ENCODE measurements at places on chromosomes 2 and 18.

DNA sequence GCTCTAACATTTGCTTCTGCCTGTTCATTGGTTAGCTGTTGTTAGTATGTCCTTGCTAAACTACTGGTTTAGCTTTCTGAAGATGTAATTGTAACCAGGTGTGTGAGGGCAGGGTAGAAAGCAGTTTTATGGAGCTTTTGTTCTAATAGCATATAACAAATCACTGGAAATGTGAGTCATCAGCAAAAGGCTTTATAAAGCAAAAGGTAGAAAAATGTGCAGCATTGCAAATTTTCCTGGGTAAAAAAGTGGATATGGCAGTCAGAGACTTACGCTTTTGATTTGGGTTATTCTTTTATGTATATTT is 85.3 kb downstream of the ZNF407 start:
- DNase-seq = no peak

DNA sequence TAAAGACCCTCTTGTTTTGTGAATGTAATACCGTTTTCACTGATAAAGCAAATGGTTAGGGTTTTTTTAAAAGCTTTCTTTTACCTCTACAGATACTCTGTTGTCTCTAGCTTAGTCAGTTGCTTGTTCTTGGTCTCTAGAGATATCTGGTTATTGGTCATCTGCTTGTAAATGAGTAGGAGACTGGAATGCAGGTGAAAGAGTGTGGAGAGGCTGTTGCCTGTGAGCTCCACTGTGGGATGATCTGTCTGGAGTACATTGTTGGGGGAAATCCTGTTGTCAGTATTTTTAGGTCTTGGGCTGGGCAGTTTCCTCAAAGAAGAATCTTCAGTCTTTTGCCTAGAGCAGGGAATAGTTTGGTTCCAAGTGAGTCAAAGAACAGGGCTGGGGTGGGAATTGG is 67.7 kb downstream of the SMCHD1 start:
- no peak for DNase-seq

- DNase-seq = no peak
Measured at GRCh38 chr2:70116936-70117552, 29.8 kb downstream of the PCBP1 start.

DNA sequence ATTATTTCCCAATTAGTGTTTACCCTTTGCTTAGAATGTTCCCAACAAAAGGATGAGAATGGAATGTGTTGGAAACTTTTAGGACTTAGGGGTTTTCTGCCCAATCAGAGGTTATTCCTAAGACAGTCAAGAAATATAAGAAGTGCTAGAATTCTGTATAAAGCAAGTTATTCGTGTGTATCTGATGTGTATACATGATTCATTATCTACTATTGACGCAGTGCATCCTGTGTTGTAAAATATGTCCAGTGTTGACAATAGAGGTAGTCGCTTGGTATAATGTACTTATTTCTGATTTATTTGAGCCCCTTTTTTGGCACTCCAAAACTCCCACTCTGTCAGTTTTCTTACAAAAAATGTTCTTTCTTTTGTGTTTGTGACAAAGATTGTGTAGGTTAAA is 881 bp downstream of the PIKFYVE start:
- DNase-seq = no peak

GRCh38 chr2:138744713-138745112 is 35.5 kb downstream of the NXPH2 start:
- DNase-seq = no peak

DNA sequence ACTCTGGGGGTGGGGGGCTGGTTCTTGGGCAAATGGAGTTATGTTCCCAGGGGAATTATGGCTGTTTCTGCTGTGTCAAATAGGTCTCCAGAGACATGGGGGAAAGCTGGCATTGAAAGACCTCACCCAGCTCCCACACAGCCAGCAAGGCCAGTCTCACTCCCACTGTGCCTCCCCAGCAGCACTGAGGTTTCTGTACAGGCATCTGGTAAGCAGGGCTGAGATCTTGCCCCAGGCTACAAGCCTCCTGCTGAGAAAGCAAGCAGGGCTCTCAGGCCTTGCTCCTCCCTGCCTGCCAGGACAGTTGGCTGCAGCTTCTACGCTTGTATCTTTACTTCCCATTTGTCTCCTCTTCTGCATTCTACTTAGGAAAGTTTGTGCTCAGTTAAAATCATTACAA is 50.5 kb upstream of the FHOD3 start:
- no peak for DNase-seq

- DNase-seq = no peak
Measured at GRCh38 chr2:191789796-191790195, 57.1 kb downstream of the CAVIN2 start.

DNA sequence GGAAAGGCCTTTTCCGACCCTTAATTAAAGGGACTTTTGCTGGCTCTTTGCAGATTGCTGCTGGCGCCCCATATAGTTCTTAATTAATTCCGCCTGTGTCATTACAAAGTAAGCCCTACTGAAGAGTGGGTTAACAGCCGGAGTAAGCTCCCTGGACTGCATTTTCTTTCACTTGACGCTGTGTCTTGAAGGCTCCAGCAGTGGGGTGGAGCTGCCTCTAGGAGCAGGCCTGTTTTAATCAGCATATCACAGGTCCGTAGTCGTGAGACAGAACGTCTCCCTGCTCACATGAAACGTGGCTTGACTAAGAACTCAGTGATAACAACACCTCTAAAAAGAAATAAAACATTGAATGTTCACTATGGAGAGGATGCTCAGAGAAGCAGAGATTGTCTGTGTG is 329.9 kb upstream of the RAB12 start:
- no peak for DNase-seq

- DNase-seq = no peak
Measured at GRCh38 chr2:120729406-120730399, 6.0 kb upstream of the GLI2 start.

DNA sequence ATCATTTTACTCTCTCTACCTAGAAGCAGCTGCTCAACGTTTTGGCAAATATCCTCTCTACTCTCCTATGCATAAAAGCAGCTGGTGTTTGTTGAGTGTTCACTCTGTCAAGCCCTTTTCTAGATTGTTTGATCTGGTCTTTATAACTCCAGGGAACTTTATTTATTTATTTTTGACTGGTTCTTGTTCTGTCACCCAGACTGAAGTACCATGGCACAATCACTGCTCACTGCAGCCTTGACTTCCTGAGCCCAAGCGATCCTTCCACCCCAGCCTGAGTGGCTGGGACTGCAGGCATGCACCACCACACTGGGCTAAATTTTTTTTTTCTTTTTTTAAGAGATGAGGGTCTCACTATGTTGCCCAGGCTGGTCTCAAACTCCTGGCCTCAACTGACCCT is 12.7 kb downstream of the CATIP start:
- DNase-seq = no peak

GRCh38 chr2:15018814-15019213 is 386.3 kb downstream of the LRATD1 start:
- DNase-seq = no peak

DNA sequence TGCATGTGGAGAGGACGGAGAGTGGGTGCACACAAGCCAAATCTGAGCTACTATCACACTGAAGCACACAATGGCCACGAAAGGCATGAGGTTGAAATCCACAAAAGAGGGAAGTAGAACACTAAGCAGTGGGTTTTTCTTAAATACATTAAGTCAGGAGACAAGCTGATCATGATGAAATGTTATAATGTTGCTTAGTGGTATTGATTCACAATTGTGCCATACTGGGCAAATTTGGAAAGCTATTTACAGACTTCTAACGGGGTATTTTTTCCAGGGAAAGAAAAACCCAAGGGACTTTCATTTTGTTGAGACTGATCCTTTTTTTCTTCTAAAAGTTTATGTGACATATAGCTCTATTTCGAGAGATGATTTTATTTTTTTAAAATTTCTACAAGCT is 100.8 kb upstream of the CNGA3 start:
- DNase-seq = no peak

GRCh38 chr2:45253151-45253550 is 243.9 kb upstream of the SIX2 start:
- DNase-seq = no peak

- no peak for DNase-seq
Measured at GRCh38 chr18:32802591-32803451, 30.0 kb upstream of the KLHL14 start.

DNA sequence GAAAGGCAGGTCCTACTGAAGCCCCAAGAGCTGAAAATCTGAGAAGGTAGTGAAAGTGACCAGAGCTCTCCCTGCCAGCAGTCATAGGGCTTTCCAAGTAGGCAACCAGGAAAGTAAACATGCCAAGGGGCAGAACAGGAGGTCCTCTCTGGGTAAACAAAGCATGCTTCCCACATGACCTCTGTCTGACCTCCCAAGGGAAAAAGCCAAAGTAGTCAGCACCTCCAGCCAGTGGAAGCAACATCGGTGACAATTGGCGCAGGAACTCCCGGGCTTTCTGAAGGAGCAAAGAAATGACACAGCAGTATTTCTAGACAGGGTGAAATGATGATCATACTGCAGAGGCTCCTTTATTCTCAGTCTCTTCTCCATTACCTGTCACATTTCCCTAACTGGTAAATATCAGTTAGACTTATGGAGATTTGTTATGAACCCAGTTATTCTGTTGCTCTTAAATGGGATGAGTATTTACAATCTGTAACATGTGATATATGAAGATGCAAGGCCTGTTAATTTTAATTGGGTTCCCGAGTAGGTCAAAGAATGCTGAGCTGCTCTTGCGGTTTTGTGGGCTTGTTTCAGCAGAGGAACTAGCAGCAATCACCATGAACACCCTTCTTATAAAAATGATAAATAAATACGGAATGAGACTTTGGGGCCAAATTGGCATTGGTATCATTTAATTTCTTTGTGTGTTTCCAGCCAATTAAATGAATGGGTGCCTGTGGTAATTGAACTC is 321.0 kb downstream of the RND3 start:
- DNase-seq = peak; percentile 38

- no peak for DNase-seq
Measured at GRCh38 chr18:5444847-5445246, 99.0 kb downstream of the EPB41L3 start.

- no peak for DNase-seq
Measured at GRCh38 chr2:239196474-239197021, 204.3 kb downstream of the HDAC4 start.

DNA sequence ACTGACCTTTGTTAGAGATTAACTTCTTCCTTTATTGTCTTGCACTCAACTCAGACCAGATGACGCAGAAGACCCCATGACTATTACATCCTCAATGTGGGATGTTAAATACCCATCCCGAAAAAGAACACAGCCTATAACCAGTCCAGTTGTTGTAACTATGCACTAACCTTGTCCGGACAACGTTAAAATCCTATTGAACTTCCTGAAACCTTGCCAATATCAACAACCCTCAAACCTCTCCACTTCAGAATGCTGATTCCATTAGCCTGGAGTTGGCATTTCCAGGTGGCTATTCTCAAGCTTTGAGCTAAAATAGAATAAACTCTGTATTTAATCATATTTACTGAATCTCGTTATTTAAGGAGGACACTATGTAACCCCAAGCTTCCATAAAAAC is 13.6 kb downstream of the NMS start:
- no peak for DNase-seq

- DNase-seq = no peak
Measured at GRCh38 chr2:172409042-172409441, 18.3 kb upstream of the ITGA6 start.

GRCh38 chr2:134142903-134143302 is 111.0 kb upstream of the MGAT5 start:
- DNase-seq = no peak

- DNase-seq = no peak
Measured at GRCh38 chr2:80365762-80366161, 61.2 kb upstream of the LRRTM1 start.

DNA sequence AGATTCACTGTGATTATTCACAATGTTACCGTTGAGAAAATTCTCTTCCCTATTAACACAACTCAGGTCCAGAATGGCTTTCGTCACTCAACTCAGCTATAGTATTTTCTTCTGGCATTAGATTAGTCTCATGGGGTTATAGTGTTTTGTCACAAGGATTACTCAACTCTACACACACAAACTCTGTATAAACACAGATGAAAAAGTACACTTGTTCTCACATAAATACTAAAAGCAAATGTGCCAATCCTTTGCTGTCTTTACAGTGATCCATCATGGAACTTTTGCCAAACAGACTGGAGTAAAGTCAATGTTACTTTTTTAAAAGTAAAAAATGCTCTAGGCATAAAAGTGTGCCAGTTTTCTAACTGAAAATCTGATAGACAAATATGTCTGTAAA is 267.6 kb downstream of the RBM43 start:
- no peak for DNase-seq

DNA sequence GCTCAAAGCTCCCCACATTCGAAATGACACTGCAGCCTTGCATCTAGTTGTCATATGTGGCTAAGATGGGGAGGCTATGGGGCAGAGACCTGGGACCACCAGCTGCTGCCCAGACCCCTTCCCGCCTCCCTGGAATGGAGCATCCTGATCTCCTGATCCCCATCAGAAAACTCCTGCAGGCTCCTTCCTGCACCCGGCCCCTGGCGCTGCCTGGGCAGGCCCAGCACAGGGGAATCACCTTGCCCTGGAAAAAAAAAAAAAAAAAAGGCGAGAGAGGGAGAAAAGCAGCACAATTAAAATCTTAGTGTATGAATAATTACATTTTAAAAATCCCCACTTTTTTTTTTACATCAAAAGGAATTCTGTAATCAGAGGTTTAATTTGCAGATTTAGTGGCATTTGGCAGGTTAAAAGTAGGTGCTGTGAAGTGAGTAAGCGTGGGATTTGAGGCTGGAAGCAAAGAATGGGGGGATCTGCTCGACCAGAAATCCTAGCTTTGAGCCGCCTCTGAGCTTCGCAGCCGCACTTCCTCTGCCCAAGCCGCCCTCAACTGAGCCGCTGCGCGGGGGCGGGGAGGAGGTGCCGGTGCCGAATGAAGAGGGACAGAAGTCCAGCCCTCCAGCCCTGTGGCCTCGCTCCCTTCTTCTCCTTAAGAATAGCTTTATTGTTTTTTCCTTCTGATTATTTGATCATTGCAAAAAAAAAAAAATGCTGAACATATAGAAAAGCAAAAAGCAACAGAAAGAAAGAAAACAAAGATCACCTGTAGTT is 30.0 kb downstream of the THNSL2 start:
- no peak for DNase-seq

- DNase-seq = no peak
Measured at GRCh38 chr18:73950116-73950700, 197.4 kb downstream of the FBXO15 start.

GRCh38 chr2:235330775-235331451 is 162.9 kb upstream of the AGAP1 start:
- no peak for DNase-seq

- DNase-seq = no peak
Measured at GRCh38 chr2:225584796-225585195, 185.3 kb downstream of the NYAP2 start.

GRCh38 chr2:30548386-30548785 is 101.3 kb downstream of the LCLAT1 start:
- DNase-seq = no peak

GRCh38 chr2:56177420-56178220 is 6.2 kb upstream of the CCDC85A start:
- no peak for DNase-seq

DNA sequence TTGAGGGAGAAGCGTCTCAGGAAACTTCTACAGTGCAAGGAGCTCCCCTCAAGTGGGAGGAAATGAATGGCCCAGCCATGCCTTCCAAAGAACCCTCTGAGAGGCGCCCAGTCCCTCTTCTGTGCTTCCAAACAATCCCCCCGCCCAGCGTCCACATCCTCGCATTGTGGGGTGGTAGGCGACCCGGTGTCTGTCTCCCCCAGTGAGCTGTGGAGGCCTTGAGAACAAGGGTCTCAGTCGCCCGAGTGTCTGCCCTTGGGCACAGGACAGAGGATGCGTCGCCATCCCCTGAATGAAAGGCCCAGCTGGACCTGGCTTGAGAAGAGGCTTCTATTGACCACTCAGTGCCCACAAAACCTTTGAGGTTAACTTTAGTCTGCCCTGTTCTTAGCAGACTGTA is 29.7 kb downstream of the INPP5D start:
- no peak for DNase-seq

Data from C1 segment of cervical spinal cord (tissue), 14 donors.